ENCODE measurements at places on chromosomes 4 and X. TPM values are rescaled to one million over a fixed set of nuclear protein-coding genes. Genes with fewer than 3 reads are reported as not detected.
A peak's percentile ranks its signal among the peaks of the same experiment; 100 is the strongest.

- DNase-seq, result no peak
These were observed 8.8 kb upstream of the TBC1D25 start for GRCh38 chrX:48530736-48531135.

DNA sequence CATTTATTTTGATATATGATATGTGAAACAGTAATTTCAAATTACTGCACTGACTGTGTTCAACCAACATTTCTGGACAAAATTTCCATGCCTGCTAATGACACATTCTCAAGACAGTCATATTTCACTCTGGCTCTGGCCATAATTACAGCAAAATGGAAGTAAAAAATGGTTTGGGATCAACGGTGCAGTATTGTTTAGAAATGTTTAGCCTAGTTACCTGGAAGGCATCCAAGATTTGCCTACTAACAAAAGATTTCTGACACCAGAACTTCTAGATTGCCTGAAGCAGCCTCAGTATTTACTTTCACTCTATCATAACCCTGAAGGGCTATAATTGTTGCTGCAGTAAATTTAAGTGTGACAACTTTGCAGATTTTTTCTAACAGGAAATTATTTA lies 416.3 kb downstream of the PCDH10 start:
- no peak for DNase-seq

DNA sequence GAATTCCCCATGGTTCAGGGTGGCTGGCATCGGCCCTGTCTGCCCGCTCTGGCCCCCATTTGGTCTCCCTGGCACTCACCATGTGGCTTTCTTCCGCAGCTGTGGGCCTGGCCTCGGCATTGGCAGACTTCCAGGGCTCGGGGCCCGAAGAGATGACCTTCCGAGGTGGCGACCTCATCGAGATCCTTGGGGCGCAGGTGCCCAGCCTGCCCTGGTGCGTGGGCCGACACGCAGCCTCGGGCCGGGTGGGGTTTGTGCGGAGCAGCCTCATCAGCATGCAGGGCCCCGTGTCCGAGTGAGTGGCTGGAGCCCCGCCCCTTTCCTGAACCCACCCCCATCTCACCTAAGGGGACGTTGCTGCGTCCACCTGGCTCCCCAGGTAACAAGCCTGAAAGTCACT lies 20.1 kb downstream of the SH3TC1 start:
- DNase-seq, result no peak

GRCh38 chrX:49761481-49761880 lies 65.7 kb upstream of the PAGE1 start:
- DNase-seq, result no peak

GRCh38 chr4:128162434-128162833 lies 101.3 kb downstream of the LARP1B start:
- DNase-seq, result no peak

DNA sequence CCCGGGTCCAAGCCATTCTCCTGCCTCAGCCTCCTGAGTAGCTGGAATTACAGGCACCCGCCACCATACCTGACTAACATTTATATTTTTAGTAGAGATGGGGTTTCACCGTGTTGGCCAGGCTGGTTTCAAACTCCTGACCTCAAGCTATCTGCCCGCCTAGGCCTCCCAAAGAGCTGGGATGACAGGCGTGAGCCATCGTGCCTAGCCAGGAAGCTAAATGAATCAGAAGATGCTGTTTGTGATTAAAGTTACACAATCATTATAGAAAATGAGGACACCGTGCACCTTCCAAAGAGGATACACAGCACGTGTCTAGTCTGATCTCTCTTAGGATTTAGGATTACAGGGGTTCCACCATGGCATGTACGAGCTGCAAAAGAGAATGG lies 99.6 kb downstream of the DHRSX start:
- DNase-seq, result no peak

DNA sequence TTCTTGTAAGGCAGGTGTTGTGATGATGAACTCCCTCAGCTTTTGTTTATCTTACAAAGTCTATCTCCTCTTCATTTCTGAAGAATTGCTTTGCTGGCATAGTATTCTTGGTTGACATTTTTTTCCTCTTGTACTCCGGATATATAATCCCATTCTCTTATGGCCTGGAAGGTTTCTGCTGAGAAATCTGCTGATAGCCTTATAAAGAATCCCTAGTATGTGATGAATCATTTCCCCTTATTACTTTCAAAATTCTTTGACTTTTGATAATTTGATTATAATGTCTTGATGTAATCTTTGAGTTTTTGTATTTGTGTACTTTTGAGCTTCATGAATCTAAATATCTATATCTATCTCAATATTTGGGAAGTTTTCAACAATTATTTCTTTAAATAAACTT lies 655.3 kb upstream of the MAGEB2 start:
- no peak for DNase-seq

- DNase-seq, result no peak
These were observed 41.3 kb upstream of the GPC3 start for GRCh38 chrX:134026565-134027311.

DNA sequence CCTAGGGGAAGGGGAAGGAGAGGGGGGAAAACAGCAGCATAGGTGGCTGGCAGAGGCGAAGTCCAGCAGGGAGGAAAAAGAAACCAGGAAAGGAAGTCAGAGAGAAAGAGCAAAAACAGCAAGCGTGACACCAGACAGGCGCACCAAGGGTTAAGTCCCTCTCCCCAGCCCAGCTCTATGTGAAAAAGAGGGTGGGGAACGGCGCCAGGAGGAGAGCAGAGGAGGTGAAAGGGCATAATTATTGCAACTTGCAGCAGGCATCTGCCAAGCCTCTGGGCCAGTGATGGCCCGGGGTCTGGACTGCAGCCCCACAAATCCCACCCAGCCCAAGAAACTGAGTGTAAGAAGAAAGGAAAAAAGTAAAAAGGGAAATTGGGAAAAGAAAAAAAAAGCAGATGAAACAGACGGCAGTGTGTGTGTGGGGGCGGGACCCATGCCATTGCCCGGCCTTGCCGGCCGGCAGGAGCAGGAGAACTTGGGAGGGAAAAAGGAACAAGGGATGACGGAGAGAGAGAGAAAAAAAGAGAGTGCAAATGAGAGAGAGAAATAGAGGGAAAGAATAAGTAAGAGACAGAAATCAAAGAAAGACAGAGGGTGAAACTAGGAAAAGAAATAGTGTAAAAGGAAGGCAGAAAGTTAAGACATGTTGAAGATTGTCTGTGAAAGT lies 14.1 kb upstream of the RHOXF2 start:
- no peak for DNase-seq

- no peak for DNase-seq
These were observed 12.1 kb downstream of the MCUB start for GRCh38 chr4:109572154-109572553.

GRCh38 chrX:13048280-13048679 lies 3.9 kb upstream of the FAM9C start:
- no peak for DNase-seq

GRCh38 chrX:45031830-45032378 lies 158.9 kb downstream of the KDM6A start:
- DNase-seq, result no peak

GRCh38 chrX:9189286-9189685 lies 155.4 kb upstream of the FAM9B start:
- no peak for DNase-seq

DNA sequence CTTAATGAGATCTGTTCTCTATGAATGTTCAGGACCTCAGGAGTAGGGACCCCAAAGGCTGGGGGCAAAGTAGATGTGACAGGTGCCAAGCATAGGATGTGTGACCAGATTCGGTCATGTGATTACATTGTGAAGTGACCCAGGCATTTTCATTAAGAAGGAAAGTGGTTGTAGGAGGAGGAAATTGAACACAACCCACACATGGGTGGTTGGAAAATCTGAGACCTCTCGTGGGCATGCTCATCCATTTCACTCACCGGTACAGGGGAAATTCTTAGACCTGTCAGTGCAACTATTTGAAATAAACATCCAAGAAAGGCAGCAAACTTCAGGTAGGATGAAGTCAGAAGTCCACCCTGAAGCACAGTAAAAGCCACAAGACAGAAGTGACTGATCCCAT lies 43.5 kb upstream of the CD99 start:
- no peak for DNase-seq

- no peak for DNase-seq
These were observed 73.2 kb upstream of the NKX1-1 start for GRCh38 chr4:1479454-1479853.

- no peak for DNase-seq
These were observed 104.6 kb downstream of the PSAPL1 start for GRCh38 chr4:7330031-7330596.

GRCh38 chr4:15400981-15401671 lies 26.7 kb upstream of the C1QTNF7 start:
- peak; percentile 61 for DNase-seq

The TMEM35A gene
- 7.7 TPM for total RNA-seq

The FGF5 gene
- total RNA-seq, result not detected

The SSX4 gene
- not detected for total RNA-seq

The SH3RF1 gene
- 24.6 TPM for total RNA-seq

The RGN gene
- 21.4 TPM for total RNA-seq

The SORCS2 gene
- 0.68 TPM for total RNA-seq

The OTUD6A gene
- not detected for total RNA-seq
